ENCODE measurements at places on chromosomes 7 and 10.

DNA sequence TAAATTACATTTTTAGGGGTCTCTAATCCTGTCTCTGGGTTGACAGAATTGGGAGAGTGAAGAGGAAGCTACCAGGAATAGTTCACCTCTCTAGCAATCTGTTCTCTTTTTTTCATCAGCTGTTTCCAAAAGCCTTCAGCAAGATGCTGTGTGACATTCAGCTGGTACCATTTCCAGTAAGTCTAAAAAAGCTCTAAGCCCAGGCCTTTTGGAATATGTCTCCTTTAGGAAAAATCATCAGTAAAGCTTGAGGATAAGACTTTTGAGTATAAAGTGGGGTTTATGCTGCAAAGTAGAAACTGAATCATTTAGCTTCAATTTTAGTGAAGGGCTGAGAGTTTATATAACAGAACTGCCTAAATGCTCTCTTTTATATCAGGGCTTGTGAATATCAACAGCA, 81.5 kb downstream of the CCNY start:
- no peak for DNase-seq

GRCh38 chr10:21304198-21304597, 221.3 kb downstream of the SKIDA1 start:
- no peak for DNase-seq

DNA sequence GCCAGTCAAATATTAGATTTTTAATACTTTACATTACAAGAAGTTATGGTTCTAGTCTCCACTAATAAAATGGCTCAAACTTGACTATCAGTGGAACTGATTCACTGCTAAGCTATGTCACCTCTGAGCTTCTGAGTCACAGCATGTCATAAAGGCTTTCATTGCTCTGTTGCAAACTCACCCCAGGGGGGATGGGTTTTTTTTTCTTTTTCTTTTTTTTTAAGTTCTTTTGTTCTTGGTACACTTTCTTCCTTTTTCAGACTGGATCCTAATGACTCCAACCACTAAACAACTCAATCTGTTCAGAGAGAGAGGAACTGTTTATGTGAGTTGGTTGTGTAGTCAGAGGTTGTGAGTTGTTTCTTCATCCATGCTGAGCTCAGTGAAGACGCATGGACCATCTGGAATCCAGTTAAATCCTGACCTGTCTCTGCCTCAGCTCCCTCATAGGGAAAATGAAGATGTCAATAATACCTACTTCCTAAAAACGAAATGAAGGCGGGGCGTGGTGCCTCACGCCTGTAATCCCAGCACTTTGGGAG, 11.0 kb downstream of the MYOF start:
- no peak for DNase-seq

DNA sequence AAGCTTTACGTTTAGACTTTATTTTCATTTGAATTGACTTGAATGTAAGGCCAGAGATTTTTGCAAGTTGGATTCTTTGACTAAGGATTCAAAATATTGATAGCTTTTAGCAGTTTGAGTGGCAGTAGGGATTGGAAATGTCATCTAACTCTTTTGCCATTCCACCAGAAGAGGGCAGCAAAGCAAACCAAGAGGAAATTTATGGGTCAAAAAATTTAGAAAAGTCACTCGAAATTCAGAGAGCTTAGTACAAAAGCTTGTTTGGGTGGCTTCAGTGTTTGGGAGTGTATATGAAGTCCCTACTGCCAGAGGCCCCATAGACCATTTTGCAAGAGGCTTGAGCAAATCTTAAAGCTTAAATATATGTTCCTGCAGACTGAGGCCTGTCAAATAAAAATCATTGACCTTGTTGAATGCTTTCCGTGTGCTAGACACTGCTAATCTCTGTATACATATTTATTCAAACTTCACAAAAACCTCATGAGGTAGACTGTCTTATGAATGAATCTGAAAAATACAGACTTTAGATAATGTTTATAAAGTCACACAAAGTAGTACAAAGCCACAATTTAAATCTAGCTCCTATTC, 44.6 kb upstream of the RSBN1L start:
- no peak for DNase-seq

DNA sequence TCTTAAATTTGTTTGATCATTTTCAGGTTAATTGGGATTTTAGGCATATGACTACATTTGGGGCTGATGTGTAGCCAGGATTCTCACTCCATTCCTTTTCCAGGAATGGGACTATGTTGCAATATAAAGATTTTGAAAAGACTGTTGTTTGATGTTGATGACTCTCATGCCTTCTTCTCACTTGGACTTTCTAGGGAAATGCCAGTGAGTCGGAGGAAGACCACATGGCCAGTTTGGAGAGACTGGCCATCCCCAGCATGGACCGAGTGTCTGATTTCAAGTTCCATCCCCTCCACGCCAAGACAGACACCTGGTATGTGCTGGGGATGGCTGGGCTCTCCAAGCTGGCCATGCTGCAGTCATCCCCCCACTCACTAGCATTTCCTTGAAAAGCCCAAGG, 5.5 kb downstream of the IGFBP3 start:
- no peak for DNase-seq

- DNase-seq: no peak
Observed at GRCh38 chr10:75018251-75018650, 93.2 kb upstream of the SAMD8 start.

DNA sequence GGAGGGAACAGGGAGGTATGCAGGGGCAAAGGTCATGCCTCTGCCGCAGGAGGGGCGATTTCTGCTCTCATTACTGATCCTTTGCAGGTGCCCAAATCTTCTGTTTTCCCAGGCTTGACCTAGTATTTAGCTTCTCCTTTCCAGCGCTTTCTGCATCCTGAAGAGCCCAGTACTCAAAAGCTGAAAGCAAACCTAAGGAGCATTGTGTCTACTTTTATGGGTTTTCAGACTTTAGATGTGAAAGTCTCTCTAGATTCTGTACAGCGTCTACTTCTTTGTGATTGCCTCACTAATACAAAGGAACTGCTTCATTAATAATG, 560 bp downstream of the GBF1 start:
- DNase-seq: no peak

GRCh38 chr7:98997846-98998245, 119.5 kb downstream of the TRRAP start:
- no peak for DNase-seq

DNA sequence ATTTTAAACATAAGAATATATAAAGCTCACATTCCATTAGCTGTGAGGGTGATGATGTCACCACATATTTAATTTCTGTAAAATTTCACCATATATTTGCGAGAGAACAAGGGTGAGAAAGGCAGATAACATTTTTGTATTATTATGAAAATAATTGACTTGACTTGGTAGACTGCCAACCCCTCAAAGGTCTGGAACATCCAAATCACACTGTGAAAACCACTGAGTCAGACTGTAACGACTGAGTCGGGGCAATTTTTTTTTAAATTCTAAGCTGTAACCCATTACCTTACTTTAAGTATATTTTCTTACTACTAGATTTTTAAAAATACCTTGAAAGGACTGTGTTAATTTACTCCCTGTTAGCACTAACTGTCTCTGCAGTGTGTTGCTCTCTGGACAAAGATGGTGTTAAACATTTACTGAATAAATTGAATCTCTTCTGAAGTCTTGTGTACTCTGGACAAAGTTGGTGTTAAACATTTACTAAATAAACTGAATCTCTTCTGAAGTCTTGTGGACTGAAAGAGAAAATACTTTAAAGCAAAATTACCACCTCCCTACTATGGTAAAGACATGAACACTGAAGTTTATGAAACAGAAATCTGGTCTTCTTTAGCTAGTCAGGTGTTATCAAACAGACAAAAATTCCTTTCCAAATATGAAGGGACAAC, 14.1 kb downstream of the PDZD8 start:
- no peak for DNase-seq

- no peak for DNase-seq
Observed at GRCh38 chr7:79893991-79894390, 240.6 kb upstream of the GNAI1 start.

DNA sequence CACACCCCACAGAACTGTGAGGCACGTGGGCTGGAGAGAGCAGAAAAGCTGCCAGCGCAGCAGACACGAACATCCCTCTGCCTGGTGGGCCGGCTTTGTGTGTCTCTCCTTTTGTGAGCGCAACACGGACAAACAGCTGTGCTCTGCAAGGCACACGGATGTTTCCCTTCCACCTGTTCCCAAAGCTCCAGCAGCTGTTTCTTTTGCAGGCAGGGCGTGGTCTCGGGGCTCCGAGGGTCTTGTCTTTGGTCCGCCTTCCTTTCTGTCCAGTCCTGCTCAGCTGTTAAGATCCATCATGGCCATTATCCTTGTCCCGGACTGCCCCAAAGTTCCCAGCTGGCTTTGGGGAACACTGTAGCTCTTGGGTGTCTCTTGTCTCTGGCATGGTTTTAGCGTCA, 32.7 kb upstream of the SH2B2 start:
- no peak for DNase-seq

DNA sequence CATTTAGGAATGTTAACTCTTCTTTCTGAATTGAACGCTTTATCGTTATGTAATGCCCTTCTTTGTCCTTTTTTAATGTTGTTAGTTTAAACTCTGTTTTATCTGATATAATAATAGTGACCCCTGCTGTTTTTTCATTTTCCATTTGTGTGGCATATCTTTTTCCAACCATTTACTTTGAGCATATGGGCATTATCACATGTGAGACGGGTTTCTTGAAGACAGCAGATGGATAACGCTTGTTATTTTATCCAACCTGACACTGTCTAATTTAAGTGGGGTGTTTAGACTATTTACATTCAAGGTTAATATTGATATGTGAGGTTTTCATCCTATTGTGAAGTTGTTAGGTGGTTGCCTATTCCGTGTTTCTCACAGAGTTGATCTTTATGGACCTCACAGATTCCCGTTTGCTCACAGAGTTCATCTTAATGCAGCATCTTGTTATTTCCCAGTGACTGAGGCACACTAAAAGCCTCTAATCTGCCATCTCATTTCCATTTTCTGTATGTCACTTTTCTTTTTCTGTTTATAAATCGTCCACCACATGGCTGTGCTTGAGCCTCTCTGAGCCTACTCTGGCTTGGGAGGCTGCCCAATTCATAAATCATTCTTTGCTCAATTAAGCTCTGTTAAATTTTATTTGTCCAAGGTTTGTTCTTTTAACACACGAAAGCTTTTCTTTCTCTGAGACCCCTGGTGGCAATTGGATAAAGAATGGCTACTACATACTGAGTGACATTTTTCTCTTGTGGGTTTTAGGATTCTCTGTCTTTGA, 286.2 kb downstream of the HTR7 start:
- DNase-seq: no peak

- peak; percentile 60 for DNase-seq
Observed at GRCh38 chr7:148983200-148984146, 44.8 kb downstream of the PDIA4 start.

- DNase-seq: no peak
Observed at GRCh38 chr7:85554236-85555178, 367.7 kb upstream of the SEMA3D start.

DNA sequence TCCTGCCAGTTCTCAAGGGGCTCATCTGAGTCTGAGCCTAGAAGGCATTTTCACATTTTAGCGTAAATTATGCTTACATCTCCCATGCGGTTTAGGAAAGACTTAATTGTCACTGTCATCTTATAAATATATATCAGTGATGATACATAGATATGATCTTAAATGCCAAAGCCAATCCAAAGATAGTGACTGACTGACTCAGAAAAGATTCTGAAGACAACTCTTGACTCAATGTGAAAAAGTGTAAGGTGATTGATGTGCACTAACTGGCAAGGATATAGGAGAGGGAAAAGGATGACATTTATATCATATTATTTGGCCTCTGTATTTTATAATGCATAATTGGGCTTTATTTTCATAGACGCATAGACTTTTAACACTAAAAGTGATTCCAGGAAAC, 84.9 kb upstream of the LRRN3 start:
- no peak for DNase-seq

DNA sequence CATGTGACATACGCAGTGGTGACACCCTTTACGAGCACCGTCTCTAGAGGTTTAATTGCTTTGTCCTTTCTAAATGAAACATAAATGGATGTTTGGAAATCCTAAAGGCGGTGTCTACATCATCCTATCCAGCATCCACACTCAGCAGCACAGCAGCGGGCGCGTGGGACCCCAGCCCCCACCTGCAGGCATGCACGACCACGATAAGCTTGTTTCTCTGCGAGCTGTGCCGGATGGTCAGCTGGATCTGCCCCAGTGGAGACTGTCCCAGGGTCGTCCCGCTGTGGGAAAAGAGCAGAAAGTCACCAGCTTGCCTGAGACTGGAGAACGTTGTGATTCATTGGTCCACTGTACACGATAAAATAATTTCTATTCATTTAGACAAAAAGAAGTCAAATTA, 34.2 kb upstream of the NCAPG2 start:
- no peak for DNase-seq

- no peak for DNase-seq
Observed at GRCh38 chr10:69056129-69056528, 31.8 kb upstream of the SRGN start.

GRCh38 chr7:16786257-16786656, 18.5 kb downstream of the AGR2 start:
- no peak for DNase-seq

GRCh38 chr7:55052741-55053427, 34.1 kb downstream of the EGFR start:
- no peak for DNase-seq

DNA sequence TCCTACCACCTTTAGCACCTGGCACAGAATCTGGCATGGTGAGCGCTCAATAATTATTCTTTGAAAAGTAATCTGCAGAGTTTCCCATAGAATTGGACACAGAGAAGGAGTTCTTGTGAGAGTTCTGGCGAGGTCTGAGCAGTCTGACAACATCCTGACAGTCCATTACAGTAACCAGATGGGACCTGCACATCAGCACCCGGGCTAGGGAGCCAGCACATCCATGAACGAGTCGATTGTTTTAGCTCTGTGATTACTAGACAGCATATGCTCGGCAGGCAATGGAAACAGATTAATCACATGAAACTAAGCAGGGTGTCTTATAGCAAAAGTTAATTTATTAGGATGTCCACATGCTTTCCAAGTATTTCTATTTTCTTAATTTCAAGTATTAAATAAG, 96.7 kb downstream of the SEMA3D start:
- no peak for DNase-seq

- DNase-seq: no peak
Observed at GRCh38 chr7:101882005-101882421, 64.6 kb downstream of the CUX1 start.

DNA sequence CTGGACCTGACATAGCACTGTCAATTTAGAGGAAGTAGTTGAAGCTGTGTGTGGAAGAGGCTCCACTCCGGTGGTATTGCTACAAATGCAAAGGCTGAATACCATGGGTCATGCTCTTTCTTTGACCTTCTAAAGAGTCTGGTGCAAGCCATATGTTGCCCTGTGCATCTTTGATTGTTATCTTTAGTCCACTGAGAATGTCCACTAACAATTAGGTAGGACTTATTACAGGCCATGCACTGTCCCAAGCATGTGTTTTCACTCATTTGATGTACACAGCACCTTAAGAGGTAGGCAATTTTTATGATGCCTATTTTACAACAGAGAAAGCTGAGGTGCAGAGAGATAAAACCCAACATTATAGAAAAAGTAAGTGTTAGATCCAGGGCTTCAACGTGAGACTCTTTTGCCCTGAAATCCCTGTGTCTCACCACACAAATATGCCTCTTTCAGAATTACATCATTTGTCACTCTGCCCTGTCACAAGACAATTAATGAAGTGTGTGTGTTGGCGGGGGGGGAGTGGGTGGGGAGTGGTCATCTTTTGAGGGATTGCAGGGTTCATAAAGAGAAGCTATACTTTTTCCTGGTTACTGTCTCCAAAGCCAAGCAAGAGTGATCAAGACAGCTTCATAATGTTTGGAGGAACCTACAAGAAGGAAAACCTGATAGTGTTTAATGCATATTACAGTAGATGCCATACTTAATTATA, 637.6 kb upstream of the IGFBP3 start:
- DNase-seq: no peak
